ENCODE measurements at places on chromosomes 16 and 17. TPM values are rescaled to one million over a fixed set of nuclear protein-coding genes. Genes with fewer than 3 reads are reported as not detected.

BCAS3 gene
- total RNA-seq: 12.5 TPM

PABPN1L gene
- not detected for total RNA-seq

ATXN7L3 gene
- total RNA-seq: 116 TPM

MPV17L gene
- not detected for total RNA-seq

ACACA gene
- total RNA-seq: 62.5 TPM

KRT13 gene
- not detected for total RNA-seq

ERN2 gene
- total RNA-seq: not detected

ADORA2B gene
- total RNA-seq: 0.89 TPM

CACNG1 gene
- total RNA-seq: not detected

HES7 gene
- total RNA-seq: 0.61 TPM

CX3CL1 gene
- total RNA-seq: not detected

DOC2A gene
- not detected for total RNA-seq

SPN gene
- total RNA-seq: 431 TPM

GPR142 gene
- not detected for total RNA-seq

TPSG1 gene
- not detected for total RNA-seq

MMP15 gene
- 0.95 TPM for total RNA-seq

DCXR gene
- total RNA-seq: 124 TPM

WNT9B gene
- total RNA-seq: not detected

DNAI2 gene
- total RNA-seq: 0.50 TPM

C16orf92 gene
- not detected for total RNA-seq

TBKBP1 gene
- 1.2 TPM for total RNA-seq

CBFA2T3 gene
- total RNA-seq: 0.73 TPM

Measured in T-helper 2 cell treated with Interferon-gamma antibody and Interleukin-4, amounts not matched to agents 100 ng/mL and 5 ng/mL, for 36 hours (primary cell).